ENCODE measurements at places on chromosomes 5 and 9.
A peak's percentile ranks its signal among the peaks of the same experiment; 100 is the strongest.

DNA sequence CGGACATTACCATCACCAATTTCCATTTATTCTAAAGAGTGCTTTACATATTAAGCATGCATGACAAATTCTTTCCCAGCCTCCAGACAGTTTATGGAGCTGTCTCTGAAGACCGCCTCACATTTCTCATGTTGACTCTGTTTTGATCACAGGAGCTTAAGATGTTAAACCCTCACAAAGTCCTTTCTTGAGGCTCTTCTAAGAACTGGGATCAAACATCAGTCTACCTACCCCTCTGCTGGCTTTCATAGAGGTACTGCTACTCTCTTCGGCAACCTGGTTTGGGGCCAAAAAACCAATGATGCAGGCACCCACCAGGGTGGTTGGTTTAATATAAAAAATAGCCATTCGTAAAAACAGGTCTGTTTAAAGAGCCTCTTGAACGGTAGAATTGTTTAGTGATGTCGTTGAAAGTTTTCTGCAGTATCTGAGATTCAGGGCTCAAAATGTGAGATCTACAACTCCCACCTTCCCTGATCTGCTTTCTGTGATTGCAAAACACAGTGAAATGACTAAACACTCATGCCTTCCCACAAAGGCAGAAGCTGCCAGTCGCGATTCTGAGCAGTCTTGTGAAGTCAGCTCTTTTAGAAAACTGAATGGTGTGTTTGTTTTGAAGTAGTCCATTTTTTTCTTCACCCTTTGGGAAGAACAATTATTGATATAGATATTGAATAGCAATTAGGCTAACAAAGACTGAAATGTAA, 3.5 kb downstream of the RXFP3 start:
- peak; percentile 50 for DNase-seq

DNA sequence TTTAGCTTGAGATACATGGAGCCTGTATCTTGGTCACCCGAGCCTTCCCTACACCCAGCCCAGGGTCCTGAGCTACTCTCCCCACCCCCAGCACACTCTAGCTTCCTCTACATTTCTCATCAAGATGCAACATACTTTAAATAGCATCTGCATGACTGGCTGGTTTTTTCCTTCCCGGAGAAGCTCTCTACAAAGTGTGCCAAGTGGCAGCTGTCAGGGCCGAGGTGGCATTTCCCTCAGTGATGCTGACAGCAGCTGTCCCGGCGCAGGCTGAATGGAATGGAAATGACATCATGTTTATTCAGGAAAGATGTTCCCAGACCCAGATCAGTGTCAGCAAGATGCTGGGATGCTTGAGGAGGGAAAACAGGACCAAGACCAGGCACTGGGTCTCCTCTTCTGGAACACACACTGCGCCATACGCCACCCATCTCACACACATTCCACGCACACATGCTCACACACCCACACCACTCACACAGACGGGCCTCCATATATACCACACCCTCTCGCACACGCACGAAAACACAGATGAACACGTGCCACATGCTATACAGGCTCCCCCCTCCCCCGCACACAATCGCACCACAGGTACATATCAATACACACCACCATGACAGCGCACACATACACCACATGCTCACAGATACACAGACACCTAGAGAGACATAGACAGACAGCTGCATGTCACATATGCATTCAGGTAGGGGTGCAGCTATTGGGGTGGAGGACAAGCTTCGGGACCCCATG, 67.8 kb downstream of the LHX2 start:
- DNase-seq, result no peak

DNA sequence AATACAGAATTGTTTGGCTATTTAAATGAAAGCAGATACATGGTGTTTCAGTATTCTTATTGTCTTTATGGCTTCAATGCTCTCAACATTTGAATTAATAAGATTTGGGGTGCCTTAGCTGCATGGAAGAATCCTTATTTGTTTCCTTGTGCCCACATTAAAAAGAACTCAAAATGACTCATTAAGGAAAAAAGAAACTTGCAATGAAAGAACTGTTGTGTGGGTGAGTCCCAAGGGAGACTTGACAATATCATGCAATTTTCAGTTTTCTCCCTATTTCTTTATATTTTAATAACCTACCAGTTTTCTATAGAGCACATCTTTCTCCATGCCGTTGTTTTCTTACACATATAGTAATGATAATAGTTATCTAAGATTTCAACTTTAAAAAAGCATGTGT, 404.0 kb downstream of the PDE4D start:
- DNase-seq, result no peak

DNA sequence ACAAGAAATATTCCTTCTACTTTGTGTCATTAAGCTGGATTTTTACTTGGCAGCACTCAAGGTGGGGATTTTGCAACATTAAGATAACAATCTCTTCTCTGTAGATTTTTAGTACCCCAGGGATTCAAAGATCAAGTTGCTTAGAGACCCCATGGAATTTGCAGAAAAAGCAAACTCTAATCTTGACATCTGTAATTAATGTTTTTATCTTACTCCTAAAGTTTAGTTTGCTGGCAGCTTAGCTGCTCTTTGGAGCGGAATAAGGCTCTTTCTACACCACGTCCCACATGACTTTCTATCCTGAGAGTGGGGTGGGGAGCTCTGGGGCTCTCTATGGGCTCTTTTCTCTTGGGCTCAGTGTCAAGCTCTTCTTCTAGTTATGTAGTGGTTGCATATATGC, 21.7 kb upstream of the SPDL1 start:
- no peak for DNase-seq

DNA sequence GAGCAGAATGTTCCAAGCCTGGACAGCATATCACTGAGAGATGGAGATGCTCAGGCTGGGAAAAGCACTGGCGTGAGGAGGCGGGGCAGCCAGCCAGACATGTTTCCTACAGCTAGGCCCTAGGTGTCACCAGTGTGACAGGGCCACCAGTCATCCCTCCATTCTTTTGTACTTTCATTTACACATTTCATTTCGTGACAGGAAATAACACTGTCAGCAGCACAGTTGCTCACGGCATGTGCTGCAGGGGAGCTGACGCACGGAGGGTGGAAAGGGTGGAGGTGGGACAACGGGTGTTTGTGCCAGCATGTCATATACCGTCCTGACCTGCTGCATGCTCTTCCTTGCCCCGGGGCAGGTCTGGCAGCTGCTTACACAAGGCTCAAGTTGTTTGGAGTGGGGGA, 14.8 kb upstream of the CEMIP2 start:
- DNase-seq, result no peak

GRCh38 chr5:31574772-31575171, 42.7 kb downstream of the C5orf22 start:
- DNase-seq, result no peak

DNA sequence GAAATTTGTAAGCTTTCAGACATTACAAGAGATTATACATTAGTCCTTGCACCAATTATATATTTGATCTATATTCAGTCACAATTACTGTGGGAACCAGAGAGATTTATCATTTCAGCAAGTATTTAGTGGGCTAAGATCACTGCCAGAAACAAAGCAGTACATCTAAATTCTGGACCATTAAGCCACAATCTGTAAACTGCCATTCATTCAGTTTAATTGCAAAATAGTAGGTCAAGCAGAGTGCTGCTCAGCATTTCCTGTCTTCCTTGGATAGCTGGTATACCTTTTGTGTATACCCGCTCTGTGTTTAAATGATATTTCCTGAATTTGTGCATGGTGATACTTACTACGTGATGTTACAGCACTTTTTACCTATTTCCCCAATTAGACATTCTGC, 42.6 kb downstream of the CDH10 start:
- DNase-seq, result no peak

DNA sequence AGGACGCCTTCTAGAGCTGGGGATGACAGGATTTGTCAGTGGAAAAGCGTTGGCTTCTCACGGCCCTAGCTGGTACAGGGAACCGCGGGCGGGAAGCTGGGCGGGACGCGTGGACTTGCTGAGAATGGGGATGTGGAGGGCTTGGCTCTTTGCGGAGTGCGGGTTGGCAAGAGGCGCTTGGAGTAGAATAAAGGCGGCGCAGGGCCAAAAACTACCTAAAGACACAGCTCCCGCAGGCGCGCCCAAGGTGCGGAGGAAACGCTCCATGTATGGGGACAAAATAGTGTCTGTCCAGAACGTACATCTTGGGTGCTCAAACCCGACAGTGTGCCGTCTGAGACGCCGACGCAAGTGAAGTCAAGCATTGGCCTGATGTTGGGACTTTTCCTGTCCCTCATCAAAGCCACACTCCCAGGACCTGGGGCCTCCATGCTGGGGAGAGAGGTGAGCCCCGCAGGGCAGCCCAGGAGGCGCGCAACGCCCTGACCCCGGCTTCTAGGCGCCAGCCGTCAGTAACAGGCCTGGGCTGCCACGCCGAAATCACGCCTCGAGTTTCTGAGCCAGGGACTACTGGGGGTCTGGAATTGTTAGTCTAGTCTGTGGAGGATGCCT, 1.6 kb upstream of the NKX2-5 start:
- no peak for DNase-seq

GRCh38 chr5:43301653-43302091, 11.5 kb downstream of the HMGCS1 start:
- DNase-seq, result no peak

DNA sequence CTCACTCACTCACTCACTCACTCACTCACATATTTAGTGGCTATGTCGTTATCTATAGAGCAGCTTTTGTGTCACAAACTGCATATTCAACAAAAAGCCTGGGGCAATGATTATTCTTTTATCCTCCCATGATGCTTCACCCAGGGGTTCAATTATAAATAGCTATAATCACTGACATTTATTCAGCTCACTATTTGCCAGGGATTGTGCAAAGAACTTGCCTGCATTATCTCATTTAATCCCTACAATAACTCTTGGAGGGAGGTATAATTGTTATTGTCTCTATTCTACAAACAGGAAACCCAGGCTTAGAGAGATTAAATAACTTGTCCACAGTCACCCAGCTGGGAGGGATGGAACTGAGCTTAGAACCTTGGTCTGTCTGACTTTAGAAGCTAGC, 298.0 kb upstream of the MSX2 start:
- no peak for DNase-seq

GRCh38 chr5:68122439-68123328, 92.9 kb upstream of the PIK3R1 start:
- no peak for DNase-seq

GRCh38 chr5:14420101-14420811, 161.3 kb upstream of the OTULINL start:
- DNase-seq, result no peak

DNA sequence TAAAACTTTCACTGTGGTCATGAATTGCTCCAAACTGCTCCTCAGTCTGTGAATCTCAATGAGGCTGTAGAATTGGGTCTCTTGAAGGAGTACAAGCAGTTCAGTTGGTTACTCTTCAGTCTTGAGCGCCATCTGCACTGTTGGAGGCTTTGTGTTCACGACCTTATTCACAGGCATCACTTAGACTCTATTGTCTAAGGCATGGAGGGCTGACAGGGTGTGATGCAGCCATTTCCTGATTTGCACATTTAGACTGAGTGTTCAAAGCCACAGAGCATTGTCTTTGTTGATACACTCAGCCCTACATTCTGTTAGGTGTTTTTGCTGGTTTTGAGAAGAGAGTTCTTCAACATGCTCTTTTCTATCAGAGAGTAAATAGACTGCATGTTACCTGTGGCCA, 355.9 kb upstream of the RIOK2 start:
- DNase-seq, result no peak

GRCh38 chr5:172858990-172859811, 25.1 kb downstream of the ERGIC1 start:
- peak; percentile 70 for DNase-seq

- no peak for DNase-seq
Measured at GRCh38 chr5:91643797-91644196, 260.7 kb upstream of the ARRDC3 start.

DNA sequence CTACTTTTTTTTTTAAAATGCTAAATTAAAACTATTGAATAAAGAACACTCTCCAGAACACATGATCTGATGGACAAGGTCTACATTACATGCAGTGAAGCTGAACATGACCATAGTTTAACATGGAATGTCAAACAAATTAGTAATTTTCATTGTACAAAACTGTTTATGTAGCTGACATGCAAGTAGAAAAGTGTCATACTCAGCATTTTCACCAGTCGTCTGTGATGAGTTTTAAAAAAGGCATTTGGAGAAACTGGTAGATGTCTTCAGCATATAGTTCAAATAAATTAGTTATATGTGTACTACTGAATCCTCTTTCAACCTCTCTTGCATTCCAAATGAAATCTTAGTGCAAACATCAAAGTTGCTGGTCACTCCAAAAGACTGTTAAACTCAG, 301.9 kb downstream of the FER start:
- no peak for DNase-seq

All from HuH-7.5 (cell line).